GF-D8 (cell line): ENCODE measurements at places on chromosomes 7 and 10.
A peak's percentile ranks its signal among the peaks of the same experiment; 100 is the strongest.

GRCh38 chr10:120705309-120705708 is 145.9 kb upstream of the WDR11 start:
- DNase-seq = no peak

- DNase-seq = no peak
These were observed 11.4 kb downstream of the ZSWIM8 start for GRCh38 chr10:73796766-73797165.

- DNase-seq = no peak
These were observed 27.2 kb downstream of the C1GALT1 start for GRCh38 chr7:7209412-7210050.

DNA sequence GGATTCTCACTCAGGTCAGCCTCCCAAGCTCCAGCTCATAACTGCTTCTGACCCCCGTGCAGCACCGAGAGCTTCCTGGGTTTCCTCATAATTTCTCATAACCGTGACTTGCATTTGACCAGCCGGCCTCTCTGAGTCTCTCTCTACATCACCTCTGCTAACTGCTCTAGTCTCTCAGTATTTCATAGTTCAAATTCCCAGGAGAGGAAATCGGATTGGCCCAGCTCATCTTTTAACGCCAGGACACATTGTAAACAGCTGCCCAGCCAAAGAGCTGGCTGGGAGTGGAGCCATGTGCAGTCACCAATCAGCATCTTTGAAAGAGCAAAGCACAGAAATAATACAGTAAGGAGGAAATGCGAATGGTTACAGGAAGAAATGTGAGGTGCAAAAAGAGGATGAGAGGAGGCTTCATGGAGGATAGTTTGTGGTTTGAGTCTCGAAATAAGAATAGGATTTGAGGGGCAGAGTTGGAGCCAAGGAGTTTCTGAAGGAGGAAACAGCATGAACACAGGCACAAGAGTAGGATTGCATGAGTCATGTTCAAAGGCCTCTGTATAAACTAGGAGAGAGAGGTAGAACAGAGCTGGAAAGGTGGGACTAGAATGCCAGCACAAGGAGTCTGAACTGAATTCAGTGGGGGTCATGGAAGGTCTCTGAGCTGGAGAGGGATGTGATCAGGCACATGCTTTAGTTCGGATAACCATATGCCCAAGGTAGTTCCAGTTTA is 15.2 kb upstream of the LBX1 start:
- DNase-seq = no peak

DNA sequence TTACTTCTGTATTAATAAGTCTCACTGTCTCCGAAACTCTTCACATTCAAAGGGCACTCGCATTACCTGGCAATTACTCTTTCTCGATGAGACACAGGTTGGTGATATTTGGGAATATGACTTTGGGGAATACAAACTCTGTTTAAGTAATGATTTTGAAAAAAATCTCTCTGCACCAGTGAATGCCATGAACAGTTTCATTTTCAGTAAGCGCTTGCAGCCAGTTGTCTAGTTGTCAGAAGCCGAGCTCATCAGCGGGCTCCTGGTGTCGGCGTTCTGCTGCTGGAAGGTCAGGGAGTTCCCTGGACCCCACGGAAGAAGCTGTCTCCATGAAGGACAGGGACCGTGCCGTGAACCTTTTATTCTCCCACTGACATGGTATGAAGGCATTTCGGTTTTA is 57.7 kb downstream of the PTPRE start:
- no peak for DNase-seq

- no peak for DNase-seq
These were observed 20.9 kb upstream of the GRIFIN start for GRCh38 chr7:2497065-2497464.

DNA sequence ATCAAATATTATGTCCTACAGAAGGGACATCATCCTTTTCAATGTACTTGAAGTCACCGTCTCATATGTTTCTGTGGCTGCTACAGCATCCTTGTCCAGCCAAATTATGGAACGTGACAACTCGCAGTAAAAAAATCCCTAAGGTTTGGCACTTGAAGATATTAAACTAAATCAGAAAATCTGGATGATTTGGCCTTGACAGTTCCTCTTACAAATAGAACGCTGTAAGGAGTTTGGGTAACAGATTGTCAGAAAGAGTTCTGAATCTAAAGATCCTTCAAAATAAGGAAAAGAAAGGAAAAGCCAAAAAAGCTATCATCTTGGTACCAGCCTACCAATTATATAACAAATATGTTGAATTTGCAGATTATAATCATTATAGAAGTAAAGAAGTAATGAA is 21.0 kb downstream of the XRCC2 start:
- DNase-seq = no peak

GRCh38 chr10:3111621-3112163 is 44.3 kb downstream of the PFKP start:
- no peak for DNase-seq

DNA sequence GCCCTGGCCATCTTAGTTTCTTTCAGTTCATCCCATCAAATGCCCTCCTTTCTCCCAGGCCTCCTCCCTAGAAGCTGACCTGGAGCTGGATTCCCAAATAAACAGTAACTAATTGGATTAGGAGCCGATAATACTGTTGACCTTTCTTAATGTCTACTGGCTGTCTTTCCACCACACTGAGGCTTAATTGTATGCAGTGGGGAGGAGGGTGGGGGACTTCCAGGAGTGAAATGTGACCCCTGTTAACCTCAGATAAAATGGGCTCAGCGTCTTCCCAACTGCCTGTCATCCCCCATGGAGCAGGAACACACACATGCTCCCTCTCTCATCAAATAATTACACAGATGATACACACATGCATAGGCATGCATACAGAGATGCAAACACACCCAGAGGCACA is 53.7 kb upstream of the LBX1 start:
- no peak for DNase-seq

DNA sequence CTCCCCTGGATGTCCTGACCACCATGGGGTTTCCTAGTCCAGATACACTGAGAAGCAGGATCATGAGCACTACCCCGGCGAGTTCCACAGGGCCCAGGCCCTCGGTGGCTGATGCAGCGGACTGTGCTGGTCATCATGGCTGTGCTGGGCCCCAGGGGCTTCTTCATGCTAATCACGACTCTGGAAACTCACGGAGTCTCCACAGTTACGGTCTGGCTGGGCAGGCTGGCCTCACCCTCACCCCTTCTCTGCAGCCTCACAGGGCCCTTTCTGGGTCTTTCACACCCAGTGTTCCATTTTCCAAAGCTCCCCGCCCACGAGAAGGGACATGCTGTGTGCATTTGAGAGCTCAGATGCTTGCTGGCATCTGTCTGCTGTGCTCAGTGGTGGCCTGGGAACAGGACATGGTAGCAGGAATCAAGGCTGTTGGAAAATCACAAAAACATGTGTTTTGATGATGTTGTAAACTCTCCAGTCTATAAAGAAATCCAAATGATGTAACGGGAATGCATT is 119.0 kb downstream of the PTPN20 start:
- DNase-seq = no peak

DNA sequence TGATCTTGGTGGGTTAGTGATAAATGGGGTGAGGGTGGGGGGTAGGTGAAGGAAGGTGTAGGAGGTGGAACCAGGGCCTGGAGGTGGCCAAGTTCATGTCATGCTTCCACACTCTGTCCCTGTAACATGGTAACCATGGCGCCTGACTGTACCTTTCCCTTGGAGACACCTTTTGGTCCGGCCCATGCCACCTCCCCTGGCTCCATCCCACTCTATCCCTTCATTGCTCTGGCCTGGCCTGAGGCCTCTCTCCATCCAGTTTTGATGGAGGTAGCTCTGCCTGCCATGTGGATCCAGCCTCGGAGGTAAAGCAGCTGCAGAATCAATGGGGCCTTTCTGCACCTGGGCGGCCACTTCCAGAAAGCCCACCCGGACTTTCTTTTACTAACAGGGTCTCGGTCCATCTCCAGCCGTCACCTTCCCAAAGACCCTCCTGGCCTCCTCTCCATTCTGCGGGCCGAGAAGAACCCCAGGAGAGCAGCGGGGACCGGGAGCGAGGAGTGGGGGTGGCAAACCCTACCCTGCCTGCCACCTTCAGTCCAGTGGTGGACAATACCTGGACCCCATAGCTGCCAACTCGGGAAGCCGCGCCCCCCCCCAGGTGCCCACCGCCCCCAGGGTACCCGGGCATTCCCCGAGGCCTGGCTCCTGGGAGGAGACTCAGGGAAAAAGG is 504 bp upstream of the TRRAP start:
- no peak for DNase-seq

DNA sequence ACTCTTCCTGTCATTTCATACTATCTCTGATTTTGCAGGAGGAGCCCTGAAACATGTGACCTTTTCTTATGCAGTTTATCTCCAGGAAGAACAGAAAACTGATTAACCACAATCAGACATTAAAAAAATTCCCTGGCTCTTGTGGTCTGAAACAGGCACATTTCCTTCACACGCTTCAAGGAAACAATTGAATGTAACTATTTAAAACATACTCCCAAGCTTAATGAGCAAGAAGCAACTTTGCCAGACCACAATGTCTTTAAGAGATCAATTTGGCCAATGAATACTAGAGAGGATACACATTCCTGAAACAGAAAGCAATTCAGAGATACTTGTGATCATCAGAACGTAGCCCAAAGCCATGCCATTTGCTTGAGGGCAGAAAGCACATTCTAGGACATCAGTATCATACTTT is 65.8 kb downstream of the PIP4K2A start:
- peak; percentile 19 for DNase-seq

- no peak for DNase-seq
These were observed 25.7 kb downstream of the TMEM176A start for GRCh38 chr7:150826061-150826849.

- no peak for DNase-seq
These were observed 637 bp downstream of the HSPA14 start for GRCh38 chr10:14838582-14839304.

DNA sequence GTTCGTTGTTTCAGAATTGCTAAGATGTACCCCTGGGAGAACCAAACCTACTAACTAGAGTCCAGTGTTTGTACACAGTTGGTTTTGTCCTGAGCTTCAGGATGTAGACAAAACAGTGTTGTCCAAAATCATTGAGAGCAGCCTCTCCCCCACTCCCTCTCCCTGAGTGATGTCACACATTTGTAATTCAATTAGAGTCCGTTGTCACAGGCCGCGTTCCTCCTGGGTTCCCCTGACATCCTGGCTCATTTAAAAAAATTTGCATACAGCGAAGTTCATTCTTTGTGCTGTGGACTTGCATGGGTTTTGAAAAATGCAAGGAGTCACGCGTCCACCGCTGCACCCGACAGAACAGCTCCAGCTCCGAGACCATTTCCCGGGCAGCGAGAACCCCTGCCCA is 10.3 kb downstream of the GRIFIN start:
- no peak for DNase-seq

- DNase-seq = no peak
These were observed 313.8 kb upstream of the AKR1E2 start for GRCh38 chr10:4512196-4512595.

DNA sequence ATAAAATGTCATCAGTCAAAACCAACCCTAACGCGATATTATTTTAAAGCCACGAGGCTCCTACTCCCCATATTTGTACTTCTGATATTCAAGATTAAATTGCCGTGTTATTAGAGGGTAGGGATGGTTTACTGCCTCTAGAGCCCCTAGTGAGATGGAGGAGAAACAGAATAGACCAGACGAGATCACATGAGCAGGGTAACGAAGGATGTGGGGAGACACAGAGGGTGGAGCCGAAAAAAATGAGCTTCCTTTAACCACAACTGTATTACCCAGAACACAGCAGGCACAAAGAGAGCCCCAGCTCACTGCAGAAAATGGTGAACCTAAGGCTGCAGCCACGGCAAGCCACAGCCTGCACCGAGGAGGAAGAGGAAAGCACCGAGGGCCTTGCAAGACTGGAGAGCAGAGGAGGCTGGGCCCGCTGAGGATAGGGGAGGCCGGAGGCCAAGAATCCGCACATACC is 14.3 kb downstream of the ZC3HAV1 start:
- DNase-seq = peak; percentile 94

GRCh38 chr7:22061775-22062174 is 116.1 kb upstream of the CDCA7L start:
- no peak for DNase-seq

DNA sequence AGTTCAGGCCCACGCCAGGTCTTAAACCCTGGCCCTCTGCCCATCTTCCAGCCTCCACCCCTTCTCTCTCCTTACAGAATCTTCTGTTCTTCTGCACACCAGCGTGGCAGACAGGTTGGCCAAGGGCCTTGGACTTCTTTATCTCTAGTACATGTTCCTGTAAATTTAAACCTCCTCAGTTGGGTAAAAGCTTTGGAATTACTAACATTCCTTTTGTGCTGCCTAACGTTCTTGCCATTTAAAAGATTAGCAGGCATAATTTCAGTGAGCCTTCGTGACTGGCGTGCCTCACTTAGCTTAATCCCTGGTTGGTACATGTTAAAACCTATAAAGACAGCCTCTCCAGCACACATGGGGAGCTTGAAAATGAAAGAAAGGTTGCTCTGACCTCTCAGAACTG is 192.2 kb downstream of the CUX1 start:
- DNase-seq = no peak

DNA sequence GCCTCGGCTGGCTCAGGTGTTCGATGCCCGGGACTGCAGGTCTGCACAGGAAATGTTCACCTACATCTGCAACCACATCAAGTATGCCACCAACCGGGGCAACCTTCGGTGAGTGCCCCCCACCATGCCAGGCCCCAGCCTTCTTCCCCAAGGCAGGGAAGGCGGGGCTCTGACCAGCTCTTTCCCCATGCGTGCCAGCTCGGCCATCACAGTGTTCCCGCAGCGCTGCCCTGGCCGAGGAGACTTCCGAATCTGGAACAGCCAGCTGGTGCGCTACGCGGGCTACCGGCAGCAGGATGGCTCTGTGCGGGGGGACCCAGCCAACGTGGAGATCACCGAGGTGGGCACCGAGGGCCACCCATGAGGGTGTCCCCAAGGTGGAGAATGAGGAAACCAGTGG is 7.5 kb downstream of the NOS3 start:
- no peak for DNase-seq

- peak; percentile 42 for DNase-seq
These were observed 1.1 kb downstream of the TRRAP start for GRCh38 chr7:98879198-98879978.

DNA sequence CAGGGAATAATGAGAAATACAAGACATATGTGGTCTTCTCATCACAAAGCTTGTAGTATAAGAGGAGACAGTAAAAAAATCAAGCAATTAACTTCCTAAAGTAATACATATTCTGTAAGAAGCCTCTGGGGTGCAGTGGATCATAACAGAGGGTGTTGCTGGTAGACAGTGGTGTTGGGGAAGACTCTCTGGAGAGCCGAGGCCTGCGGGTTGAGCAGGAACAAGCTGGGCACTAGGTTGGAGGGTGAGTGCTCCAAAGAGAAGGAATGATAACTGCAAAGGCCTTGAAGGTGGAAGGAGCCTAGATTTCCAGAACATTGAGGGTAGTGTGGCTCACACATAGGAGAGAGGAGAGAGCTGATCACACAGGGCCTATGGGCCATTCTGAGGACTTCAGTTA is 1.5 kb downstream of the GIMAP4 start:
- no peak for DNase-seq

DNA sequence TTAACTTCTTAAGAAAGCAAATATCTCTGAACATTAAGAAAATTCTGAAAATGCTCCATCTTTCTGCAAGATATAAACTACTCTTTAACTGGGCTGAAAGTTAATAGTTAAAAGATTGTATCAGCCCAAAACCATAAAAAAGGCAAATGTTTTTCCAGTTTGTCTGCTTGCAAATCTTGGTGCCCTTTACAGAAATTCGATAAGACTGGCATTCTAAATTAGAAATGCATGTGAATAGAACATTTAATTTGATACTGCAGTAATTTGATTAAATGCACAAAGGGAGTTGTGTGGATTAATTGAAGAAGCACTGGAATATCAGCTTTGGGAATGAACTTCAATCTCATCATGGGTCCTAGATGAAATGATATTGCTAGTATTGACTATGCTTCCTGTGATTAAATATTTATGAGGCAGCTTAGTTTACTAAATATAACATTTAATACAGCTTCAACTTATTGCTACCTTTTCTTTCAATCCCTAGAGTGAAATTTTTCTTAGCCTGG is 78.4 kb downstream of the IQUB start:
- DNase-seq = no peak
